ENCODE measurements at places on chromosomes 11 and 22.

- no peak for DNase-seq
Measured at GRCh38 chr22:33472462-33473344, 414.5 kb upstream of the SYN3 start.

DNA sequence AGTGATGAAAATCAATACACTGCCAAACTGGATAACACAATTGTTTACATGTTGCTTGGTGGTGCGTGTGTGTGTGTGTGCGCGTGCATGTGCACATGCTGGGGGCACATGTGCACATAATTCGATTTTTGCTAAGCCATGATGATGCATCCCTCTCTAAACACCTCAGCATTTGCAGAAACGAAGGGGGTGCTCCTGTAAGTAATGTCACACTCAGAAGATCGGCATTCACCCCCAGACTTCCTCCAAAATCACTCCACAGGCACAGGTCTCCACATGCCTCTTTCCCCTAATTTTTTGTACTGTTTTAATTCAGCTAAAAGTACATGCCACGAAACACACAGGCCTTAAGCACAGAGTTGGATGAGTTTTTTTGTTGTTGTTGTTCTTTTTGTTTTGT, 341.5 kb downstream of the SHANK2 start:
- DNase-seq, result no peak

DNA sequence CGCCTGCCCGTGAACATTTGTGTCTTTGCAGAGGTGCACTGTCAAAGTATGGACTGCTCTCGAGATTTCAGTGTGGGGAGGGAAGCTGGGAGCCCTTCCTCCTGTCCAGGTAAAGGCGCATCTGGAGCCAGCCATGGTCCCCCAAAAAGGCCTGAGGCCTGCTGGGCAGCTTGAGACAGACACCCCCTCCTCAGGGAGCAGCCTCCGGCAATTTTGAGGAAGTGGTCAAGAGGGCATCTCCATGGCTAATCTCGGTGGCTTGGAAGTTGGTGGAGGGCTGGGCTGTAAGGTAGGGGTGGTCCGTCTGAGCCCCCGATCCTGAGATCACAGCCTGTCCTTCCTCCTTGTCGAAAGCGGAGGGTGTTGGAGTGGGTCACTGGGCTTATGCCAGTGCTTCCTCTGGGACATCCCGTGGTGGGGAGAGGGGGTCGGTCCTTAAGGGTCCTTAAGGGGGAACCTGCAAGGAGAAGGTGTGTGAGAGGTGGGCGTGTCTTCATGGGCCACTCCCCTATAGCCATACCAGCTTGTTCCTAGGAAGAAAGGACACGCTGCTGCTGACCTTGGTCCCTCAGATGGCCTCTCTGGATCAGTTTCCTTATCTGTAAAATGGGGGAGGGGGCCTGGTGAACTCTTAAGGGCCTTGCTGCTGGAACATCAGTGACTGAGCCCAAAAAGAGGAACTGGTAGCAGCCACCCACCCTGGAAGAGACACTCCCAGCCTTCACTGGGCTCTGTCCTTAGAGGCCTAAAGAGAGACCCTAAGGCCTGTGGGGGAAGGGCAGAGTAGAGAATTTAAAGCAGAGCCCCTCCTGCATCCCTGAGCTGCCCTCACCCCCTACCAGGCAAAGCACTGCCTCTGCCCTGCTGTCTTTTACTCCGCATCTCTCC, 2.6 kb downstream of the KCNC1 start:
- no peak for DNase-seq

DNA sequence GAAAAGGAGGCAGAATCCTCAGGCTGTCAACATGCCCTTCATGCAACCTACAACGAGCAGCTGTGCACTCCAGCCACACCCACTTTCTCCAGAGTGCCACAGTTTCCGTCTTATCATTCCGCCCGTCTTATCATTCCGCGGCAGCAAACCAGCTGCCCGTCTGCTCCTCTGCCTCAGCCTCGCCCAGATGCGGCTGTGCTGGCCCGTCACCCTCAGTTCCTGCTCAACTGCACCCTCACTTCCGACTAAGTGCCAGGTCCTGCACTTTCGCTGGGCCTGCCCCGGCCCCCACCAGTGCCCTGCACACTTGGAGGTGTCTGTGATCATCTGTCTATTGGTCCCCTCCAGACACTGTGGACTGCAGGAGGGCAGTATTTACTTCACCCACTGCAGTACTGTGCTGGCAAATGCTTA, 43.7 kb downstream of the MICAL3 start:
- DNase-seq, result peak; percentile 71

DNA sequence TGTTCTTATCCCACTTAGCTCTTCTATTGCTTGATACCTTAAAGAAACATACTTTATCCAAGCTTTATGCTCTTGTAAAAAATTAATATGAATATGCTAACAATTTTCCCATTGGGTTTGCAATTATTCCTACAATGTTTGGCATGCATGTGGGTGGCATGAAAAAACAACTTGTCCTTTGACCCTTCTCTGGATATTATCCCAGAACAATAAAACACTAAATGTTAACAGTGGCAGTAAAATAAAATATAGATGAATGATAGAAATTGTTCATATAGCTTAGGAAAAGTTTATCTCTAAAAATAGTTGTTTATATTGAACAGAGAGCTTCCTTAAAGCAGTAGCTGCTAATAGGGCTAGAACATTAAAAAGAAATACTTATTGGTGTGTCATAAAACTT, 860.5 kb upstream of the LRRC4C start:
- DNase-seq, result no peak

GRCh38 chr11:120203626-120204025, 7.2 kb upstream of the OAF start:
- no peak for DNase-seq

DNA sequence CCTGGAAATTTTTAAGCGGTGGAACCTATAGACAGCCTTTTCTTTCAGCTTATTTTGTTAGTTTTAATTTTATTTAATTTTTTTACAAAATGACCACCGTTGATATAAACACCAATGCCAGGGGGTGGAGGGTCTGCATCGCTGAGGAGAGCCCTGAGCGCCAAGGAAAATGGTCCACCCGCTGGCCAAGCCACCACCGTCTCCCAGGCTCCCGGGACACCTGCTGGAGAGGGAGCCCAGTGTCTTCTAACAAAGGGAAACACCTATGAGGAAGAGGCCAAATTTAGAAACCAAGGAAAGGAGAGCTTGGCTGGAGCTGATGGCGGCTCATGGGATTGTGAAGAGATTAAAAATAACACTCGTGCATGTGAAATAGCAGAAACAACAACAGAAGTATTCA, 288 bp upstream of the KRTAP5-8 start:
- DNase-seq, result no peak

DNA sequence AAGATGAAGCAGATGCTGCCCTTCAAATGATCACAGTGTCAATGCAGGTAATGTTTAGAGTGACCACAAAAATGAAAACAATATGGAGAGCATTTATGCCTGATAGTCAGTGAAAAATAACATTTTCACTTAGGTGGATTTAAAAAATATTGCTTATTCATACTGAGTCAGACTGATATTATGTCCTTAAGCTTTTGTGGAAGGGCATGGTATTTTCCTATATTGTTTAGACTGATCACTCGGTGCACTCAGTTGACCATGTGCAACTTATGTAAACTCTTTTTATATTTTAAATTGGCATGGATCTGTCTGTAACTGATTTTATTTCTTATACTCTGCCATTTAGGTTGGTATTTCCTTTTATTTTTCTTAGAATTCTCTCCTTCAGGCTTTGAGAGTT, 106.6 kb downstream of the DYNC2H1 start:
- no peak for DNase-seq

GRCh38 chr11:9895006-9895405, 231.1 kb downstream of the SWAP70 start:
- no peak for DNase-seq

GRCh38 chr22:35896111-35896705, 132.4 kb downstream of the RBFOX2 start:
- DNase-seq, result no peak

DNA sequence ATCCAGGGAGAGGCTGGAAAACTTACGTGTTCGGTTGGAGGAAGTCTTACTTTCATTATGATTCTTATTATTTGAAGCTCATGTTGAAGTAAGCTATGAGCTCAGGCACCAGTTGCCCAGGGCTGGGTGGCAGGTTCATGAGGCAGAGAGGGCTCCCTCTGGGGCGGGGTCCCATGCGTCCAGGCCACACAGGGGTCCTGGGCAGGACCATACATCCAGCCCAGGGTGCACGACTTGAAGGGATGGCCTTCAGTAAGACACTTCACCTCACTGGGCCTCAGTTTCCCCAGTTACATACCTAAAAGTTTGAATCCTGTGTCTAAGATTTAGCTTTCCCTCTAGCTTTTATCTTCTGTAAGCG, 107.3 kb upstream of the B3GAT1 start:
- no peak for DNase-seq

- DNase-seq, result no peak
Measured at GRCh38 chr11:101848262-101848661, 66.5 kb upstream of the CEP126 start.

DNA sequence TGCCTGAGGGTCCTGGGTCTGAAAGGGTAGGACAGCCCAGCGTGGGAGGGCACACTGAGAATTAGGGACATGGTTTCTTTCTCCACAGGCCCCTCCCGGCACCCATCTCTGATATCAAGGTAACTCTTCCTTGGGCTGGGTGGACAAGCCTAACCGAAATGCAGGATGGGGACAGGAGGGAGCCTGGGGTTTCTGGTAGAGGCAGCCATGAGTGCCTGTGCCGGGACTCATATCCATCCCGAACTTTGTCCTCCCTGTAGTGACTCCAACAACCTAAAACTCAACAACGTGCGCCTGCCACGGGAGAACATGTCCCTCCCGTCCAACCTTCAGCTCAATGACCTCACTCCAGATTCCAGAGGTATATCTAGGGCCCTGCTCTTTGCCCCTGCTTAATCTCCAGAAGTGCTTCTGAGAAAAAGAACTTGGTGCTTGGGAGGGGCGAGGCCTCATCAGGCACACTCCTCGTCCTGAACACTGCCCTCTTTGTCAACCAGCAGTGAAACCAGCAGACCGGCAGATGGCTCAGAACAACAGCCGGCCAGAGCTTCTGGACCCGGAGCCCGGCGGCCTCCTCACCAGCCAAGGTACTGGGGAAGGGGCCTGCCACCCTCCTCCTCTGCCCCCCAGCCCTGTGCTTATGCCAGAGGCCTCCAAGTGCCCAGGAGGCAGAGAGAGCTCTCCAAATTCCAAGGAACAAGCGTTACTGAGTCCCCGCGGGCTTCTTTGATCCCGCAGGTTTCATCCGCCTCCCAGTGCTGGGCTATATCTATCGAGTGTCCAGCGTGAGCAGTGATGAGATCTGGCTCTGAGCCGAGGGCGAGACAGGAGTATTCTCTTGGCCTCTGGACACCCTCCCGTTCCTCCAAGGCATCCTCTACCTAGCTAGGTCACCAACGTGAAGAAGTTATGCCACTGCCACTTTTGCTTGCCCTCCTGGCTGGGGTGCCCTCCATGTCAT, 3.1 kb downstream of the TMEM25 start:
- DNase-seq, result no peak
